ENCODE measurements at places on chromosomes 5 and 9. TPM values are rescaled to one million over a fixed set of nuclear protein-coding genes. Genes with fewer than 3 reads are reported as not detected.

DNA sequence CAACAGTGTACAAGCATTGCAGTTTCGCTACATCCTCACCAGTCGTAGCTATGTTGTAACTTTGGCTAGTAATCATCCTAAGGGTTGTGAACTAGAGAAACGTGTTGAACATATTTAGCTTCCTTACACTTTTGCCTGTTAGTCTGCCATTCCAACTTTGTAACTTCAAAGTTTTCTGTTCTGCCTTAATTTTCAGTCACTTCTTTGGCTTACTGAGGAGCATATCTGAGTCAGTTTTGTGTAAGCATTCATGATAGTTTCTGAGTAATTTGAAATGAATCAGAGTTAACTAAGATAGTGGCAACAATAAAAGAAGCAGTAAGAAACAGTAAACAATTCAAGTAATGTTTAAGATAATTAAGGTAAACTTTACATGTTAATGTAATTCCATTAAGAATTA, 58.9 kb upstream of the MCCC2 start:
- H3K27me3 ChIP-seq, result no peaks in the 10 kb centered on the region
- H3K36me3 ChIP-seq, result peaks cover 5% of the 10 kb centered on the region
- H3K27ac ChIP-seq, result no peak overlapping the region

NRG2 gene
- total RNA-seq, result 11.1 TPM

- no peaks in the 10 kb centered on the region for H3K36me3 ChIP-seq
- no peaks in the 10 kb centered on the region for H3K4me1 ChIP-seq
- DNase-seq, result no peak
- no peaks in the 10 kb centered on the region for H3K27me3 ChIP-seq
Observed at GRCh38 chr5:143977891-143978461, 166.0 kb downstream of the HMHB1 start.

DNA sequence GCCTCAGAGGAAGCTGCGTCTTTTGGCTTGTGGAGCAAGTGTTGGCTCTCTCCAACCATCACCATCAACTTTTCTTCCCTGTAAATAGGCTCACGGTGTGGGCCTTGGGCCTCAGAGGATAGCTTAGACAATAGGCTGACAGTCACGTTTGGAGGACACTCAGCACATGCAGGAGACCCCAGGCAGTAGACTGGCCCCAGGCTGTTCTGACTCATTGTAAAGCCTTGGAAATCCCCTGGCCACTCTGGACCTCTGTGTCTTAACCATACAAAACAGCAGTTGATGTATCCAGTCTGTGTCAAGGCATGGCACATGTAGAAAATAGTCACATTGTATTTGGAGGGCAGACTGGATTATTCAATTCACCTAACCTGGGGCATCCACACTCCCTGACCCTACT, 18.6 kb downstream of the CD74 start:
- DNase-seq, result no peak
- no peak overlapping the region for H3K4me3 ChIP-seq
- H3K27me3 ChIP-seq, result no peaks in the 10 kb centered on the region
- H3K27ac ChIP-seq, result no peak overlapping the region

GRCh38 chr9:1941989-1942388, 73.2 kb upstream of the SMARCA2 start:
- H3K4me1 ChIP-seq, result no peaks in the 10 kb centered on the region
- no peaks in the 10 kb centered on the region for H3K36me3 ChIP-seq
- H3K27ac ChIP-seq, result no peak overlapping the region
- no peaks in the 10 kb centered on the region for H3K27me3 ChIP-seq
- no peak for DNase-seq

DNA sequence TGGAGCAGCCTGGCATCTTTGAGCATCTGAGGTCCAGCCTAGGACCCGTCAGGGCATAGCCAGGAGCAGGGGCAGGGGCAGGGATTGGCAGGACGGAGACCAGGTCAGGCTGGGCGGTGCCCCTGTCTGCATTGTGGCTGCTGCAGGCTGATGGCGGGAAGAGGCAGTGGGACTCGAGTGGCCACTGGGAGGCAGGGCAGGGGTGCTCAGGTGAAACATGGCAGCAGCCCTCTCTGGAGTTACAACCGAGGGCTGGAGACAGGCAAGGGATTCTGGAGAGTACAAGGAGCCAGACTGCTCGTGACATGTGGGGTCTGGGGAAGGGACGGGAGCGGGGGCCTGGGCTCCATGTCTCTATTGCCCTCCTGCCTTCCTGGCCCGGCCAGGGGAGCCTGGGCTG, 97.4 kb upstream of the RAPGEF1 start:
- H3K4me1 ChIP-seq, result no peaks in the 10 kb centered on the region
- no peak for DNase-seq
- no peaks in the 10 kb centered on the region for H3K36me3 ChIP-seq
- no peaks in the 10 kb centered on the region for H3K27me3 ChIP-seq
- no peak overlapping the region for H3K27ac ChIP-seq

- H3K4me3 ChIP-seq, result no peak overlapping the region
- no peak for DNase-seq
- no peaks in the 10 kb centered on the region for H3K4me1 ChIP-seq
- H3K36me3 ChIP-seq, result no peaks in the 10 kb centered on the region
- H3K27ac ChIP-seq, result no peak overlapping the region
- H3K27me3 ChIP-seq, result no peaks in the 10 kb centered on the region
Observed at GRCh38 chr5:101728933-101729332, 567.2 kb downstream of the SLCO4C1 start.

CATSPER3 gene
- not detected for total RNA-seq

- H3K27ac ChIP-seq, result no peak overlapping the region
- H3K36me3 ChIP-seq, result no peaks in the 10 kb centered on the region
- H3K4me1 ChIP-seq, result no peaks in the 10 kb centered on the region
- H3K4me3 ChIP-seq, result no peak overlapping the region
- no peak for DNase-seq
Observed at GRCh38 chr5:130032807-130033206, 128.5 kb downstream of the CHSY3 start.

CMBL gene
- 20.3 TPM for total RNA-seq

DNA sequence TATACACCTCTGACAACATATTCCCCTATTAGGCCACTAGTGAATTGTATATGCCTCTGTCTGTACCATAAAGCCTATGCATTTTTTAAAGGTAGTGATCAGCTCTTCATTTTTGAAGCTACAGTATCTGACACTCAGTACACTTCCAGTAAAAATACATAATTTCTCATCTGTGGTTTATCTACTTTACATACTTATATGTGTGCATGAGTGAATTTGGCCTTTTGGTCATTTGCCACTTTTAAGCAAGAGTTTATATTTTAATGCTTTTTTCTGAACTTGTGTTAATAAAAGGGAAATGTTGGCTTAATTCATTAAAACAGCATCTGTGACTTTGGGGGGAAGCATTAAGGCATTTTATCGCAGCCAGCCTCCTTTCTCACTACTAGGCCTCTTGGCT, 47.8 kb downstream of the ST8SIA4 start:
- H3K4me1 ChIP-seq, result no peaks in the 10 kb centered on the region
- no peaks in the 10 kb centered on the region for H3K36me3 ChIP-seq
- no peak overlapping the region for H3K4me3 ChIP-seq
- no peak overlapping the region for H3K27ac ChIP-seq
- no peaks in the 10 kb centered on the region for H3K27me3 ChIP-seq

DNA sequence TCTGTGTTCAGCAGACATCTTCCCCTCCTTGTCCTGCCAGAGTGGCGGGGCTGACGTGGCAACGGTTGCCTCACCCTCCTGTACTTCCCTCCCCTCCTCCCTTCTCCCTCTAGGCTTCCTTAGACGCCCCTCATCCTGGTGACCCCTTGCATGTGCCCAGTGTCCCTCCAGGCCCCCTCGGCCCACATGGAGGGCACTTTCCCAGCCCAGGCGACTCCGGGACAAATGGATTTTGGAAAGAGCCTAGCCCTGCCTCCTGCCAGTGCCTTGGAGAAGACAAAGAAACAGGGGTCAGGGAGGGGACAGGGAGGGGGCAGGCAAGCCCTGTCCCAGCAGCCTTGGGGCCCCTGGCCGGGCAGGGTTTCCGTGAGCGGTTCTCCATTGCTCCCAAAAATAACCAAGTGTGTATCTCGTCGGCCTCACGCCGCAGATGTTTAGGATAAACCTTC, 38.3 kb upstream of the NEURL1B start:
- no peaks in the 10 kb centered on the region for H3K36me3 ChIP-seq
- H3K4me1 ChIP-seq, result no peaks in the 10 kb centered on the region
- H3K27me3 ChIP-seq, result no peaks in the 10 kb centered on the region
- H3K4me3 ChIP-seq, result no peak overlapping the region

- H3K4me1 ChIP-seq, result peaks cover 11% of the 10 kb centered on the region
- no peak overlapping the region for H3K27ac ChIP-seq
- H3K27me3 ChIP-seq, result no peaks in the 10 kb centered on the region
- DNase-seq, result no peak
- H3K36me3 ChIP-seq, result peaks cover 20% of the 10 kb centered on the region
Observed at GRCh38 chr9:35110327-35110761, 5.3 kb downstream of the ATOSB start.

- H3K27ac ChIP-seq, result no peak overlapping the region
- H3K27me3 ChIP-seq, result no peaks in the 10 kb centered on the region
- no peaks in the 10 kb centered on the region for H3K4me1 ChIP-seq
- no peaks in the 10 kb centered on the region for H3K36me3 ChIP-seq
- DNase-seq, result no peak
Observed at GRCh38 chr5:28346696-28347095, 1308.3 kb upstream of the CDH9 start.

GRCh38 chr5:61697809-61698558, 365.9 kb downstream of the ZSWIM6 start:
- DNase-seq, result no peak
- no peak overlapping the region for H3K27ac ChIP-seq
- H3K4me1 ChIP-seq, result no peaks in the 10 kb centered on the region
- no peaks in the 10 kb centered on the region for H3K36me3 ChIP-seq

MARVELD2 gene
- 30.1 TPM for total RNA-seq
